ENCODE measurements at places on chromosomes 11 and 22.
A peak's percentile ranks its signal among the peaks of the same experiment; 100 is the strongest.

- no peak for DNase-seq
These were observed 63.6 kb downstream of the PARVG start for GRCh38 chr22:44244265-44244822.

DNA sequence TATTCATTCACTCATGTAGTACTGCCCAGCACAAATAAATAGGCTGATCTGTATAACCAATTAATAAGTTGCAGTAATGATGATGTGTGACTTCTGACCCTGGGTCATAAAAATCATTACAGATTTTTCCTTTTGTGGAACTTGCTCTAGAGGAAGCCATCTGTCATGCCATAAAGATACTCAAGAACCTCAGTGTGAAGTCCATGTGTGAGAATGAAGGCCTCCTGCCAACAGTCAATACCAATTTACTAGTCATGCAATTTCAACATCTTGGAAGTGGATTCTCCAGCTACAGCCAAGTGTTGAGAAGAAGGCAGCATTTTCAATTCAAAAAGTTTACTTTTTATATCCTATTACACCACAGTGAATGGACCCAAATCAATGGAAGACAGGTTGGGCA, 435.6 kb upstream of the LRRC4C start:
- DNase-seq: no peak

GRCh38 chr11:96357794-96358193, 14.8 kb upstream of the MAML2 start:
- no peak for DNase-seq

DNA sequence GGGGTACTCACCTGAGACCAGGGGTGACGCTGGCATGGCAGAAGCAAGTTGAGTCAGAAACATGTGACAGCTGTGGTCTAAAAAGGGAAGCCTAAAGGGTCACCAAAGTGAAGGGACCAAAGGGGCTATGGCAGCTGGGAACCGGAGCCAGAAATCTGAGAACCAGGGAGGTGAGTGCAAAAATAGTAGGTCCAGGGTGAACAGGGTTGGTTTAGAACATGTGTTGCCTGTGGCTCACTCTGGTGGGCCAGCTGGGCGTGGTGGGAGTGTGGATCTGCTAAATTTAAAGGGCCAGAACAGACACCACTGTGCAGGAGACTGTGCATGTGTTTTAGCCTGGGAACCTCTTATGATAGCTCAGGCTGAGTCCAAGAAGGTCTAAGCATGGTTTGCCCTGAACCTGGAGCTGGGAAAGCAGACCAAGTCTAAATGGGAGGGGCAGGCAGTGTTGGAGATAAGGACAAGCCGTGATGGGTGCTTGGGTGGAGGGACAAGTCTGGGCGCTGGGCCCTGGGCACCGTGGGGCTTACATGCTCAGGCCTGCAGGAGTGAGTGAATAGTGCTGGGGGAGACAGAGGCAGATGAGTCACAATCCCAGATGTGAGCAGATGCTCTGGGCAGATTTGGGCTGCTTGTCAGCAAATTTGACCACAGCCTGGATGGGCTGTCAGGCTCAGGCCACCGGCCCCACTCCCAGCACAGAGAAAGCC, 41.4 kb upstream of the ZBED5 start:
- no peak for DNase-seq

DNA sequence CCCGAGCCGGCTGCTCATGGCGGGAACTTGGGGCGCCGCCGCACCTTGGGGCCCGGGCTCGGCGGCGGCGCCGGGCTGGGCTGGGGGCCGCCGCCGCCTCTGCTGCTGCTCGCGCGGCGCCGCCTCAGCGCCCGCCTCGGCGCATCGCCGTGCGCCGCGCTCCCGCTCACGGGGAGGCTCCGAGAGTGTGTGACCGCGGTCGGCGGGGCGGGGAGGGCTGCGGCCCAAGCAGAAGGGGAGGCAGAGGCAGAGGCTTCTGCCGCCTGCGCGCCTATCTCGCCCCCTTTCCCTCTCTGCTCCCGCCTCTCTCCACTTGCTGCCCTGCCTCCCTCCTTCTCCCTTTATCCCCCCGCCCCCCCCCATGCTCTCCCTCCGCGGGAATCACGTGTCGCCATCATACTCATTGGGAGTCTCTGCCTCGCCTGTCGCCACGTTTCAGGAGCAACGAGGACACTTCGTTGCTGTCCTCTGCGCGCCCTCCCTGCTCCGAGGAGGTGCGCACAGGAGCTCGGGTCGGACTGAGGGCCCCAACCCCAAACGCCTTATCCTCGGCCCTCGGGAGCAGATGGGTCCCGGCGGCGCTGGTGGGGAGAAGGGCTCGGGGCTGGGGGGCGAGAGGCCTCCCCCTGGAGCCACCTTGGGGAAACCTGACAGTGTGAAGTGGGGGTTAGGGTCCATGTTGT, at the start of gene GUCY1A2:
TSS of gene GUCY1A2 (minus strand) at position 258 of the 683 bp plus-strand sequence. CDS start 421 bp downstream, outside the sequence.
- DNase-seq: peak; percentile 87

DNA sequence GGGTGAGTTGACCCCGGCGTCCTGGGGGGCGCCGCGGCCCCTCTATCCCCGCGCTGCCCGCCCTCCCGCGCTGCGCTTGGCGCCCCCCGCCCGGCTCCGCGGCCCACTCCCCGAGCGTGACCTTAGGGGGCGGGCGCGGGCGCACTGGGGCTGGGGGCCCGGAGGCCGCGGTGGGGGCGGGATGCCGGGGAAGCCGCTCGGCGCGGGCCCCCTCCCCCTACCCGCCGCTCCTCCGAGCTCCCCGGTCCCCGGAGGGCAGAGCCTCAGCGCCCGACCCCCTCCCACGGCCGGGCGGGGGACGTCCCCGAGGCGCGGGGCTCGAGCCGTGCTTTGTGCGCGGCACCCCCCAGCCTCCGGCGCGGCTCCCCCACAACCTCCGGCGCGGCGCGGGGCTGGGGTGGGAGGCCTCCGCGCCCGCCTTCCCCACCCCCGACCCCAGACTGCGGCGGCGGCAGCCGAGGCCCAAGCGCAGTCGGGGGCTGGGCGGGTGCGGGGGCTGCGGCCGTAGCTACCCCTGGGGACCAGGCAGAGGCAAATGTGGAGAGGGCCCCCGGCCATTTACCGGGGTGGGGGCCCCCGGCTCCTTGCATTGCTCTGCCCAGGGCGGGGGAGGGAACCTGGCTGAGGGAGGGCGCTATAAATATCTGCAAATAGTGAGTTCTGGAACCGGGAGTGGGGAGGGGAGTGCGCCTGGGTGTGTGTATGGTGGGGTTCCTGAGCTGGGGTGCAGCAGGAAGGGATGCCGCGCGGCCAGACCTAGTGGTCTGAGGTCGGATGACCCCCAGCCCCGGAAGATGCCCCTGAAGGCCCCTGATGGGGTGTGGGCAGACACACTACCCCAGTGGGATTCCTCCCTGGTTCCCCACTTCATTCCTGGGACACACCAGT, 988 bp downstream of the MGAT3 start:
- DNase-seq: peak; percentile 31

DNA sequence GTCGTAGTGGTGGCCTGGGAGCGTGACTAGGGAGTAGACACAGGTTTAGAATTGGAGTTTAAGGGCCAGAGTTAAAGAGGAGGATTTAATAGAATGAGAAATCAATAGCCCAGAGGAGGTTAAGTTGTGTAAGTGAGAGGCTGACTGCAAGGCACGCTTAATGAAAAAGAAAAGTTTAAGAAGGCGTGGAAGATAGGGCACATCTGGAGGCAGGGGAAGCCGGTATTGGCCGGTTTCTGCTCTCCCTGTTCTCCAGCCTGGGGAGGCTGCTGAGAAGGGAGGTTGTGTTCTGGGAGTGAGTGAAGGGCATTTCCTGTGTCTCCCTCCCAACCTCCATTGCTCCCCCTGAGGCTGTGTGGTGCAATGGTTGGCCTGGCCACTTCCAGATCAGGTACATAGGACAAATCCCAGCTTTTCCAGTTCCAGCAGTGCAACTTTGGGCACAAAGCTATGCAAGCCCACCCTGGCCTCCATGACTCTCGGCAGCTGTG, 6.3 kb downstream of the GRIK4 start:
- no peak for DNase-seq

- no peak for DNase-seq
These were observed 16.2 kb upstream of the ST3GAL4 start for GRCh38 chr11:126339073-126339862.

DNA sequence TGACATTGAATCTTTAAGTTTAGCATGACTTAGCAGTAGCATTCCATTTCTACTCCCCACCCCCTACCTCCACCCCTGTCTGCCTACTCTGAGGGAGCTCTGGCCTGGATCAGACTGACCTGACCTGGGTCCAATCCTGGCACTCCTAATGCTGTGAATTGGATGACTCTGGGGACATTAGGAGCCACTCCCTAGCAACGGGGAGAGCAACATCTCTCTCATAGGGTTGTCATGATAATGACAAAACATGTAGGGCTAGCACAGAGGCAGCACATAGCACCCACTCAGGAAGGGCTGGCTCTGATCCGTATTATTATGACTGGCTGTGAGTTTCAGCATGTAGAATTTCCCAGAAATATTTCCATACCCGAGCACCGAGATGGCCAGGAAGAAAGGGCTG, 40.5 kb downstream of the CABIN1 start:
- no peak for DNase-seq

DNA sequence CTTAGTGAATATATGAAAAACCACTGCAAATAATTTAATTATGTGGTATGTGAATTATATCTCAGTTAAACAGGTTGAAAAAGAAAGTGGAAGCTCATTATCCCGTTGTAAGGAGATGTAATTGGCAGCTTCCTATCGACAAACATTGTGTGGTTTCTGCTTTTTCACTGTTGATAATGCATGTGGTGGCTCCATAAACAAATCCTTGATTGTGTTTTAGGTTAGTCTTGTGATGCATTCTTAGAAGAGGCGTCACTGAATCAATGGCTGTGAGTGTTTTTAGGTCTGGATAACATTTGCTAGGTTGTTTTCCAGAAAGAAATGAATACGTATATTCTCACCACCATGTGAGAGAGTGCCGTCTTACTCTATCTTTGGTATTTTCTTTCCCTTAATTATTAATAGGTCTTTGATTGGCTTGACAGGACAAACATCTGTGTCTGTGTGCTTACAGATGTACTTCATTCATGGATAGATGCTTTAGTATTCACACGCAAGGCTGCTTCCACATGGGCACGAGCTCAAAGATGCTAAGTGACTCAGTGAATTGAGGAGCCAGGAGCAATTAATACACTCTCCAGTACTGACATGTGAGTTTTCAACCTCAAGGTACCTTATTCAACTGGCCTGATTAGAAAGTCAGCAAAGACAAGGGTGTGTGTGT, 166.7 kb downstream of the TBC1D22A start:
- DNase-seq: no peak

DNA sequence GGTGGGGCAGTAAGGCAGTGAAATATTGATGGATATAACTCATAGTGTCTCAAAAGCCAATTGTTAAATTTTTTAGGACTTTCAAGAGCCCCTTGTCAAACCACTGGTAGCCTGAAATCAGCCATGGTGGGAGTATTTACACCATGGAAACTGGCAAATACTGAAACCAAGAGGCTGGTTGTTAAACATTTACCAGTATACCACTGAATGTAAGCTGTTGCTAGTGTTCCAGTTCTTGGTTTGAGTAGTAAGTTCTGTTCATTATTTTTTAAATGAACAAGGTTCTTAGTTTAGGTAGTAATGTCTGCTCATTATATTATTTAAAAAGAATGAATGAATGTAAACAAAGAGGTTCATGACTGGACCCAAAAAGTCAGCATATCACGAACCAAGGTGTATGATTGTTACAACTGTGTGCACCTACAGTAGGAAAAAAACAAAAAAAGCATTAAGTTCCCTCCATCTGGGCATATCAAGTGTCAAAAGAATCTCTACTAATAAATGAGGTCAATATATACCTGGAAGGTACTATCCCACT, 4.5 kb upstream of the EIF3F start:
- no peak for DNase-seq

DNA sequence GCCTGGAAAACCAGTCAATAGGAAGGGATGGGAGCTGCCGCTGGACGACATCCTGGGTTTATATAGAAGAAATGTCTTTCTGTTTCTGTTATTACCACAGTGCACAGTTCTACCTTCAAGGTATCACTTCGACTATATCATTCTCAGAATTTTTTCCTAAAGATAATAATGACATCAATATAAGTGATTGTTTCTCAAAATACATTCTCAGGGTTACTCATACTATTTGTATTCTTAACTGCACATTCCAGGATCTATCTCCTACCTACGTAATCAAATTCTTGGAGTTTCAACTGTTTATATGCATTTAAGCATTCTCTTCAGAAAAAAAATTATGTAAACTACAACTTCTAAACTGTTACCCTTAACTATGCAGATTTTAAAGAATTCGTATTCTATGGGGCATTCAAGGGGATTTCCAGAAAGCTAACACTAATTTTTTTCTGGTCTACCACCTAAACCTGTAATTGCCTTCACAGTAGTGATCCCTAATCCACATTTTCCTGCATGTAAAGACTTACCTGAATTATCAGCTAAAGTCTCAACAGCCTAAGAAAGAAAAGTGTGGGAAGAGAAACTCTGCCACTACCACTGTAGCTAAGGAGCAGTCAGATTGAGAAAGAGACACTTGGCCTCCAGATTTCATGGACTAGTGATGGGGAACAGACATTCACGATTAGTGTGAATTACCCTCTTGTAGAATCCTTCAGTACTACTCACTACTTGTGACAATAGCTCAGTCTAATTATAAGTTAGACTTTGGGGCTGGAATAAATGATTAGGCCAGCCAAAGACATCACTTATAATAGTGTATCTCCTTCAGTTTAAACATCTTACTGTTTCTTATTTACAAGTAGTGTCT, at the start of gene OR51B5:
TSS of gene OR51B5 (minus strand) at position 51 of the 862 bp plus-strand sequence. CDS start at position 51, 0 bp downstream.
- no peak for DNase-seq

- no peak for DNase-seq
These were observed 708.8 kb upstream of the ANO5 start for GRCh38 chr11:21484039-21484438.

DNA sequence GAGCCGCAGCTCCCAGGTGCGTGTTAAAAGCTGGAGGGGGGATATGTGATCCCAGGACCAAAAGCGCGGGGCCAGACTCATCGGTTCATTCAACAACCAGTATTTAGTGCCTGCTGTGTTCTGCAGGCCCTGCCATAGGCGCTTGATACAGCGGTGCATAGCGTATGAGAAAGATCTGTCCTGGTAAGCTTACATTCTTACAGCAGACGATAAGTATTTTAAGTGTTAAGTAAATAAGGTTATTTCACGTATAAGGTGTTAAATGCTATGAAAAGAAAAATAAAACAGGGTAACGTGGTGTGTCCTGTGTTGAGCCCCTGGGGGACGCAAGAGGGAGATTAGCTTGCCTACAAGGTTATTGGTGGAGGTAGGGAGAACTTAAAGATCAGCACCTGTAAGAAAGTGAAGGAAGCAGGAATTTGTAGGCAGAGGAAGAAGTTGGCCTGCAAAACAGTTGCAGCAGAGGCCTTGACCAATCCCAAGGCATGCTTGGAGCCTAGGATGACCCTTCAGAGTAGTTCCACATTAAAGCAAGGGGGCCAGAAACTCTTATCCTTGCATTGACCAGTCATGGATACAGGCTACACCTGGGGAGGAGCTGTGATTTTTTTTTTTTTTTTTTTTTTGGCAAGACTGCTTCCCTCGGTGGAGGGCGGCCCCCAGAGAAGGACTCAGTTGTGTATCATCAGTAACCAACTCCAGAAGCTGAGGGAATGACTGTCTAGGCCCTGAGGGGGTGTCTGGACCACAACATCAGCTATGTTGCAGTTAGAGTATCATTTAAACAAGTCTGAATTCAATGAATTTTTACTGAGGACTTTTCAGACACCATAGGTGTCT, 487 bp upstream of the LIPT2 start:
- no peak for DNase-seq

- DNase-seq: no peak
These were observed 96.3 kb upstream of the ZBED5 start for GRCh38 chr11:10954184-10954583.

All from NCI-H1417 (cell line).